Activated CD4-positive, CD25-positive, alpha-beta regulatory T cell treated with anti-CD3 and anti-CD28 coated beads, Interleukin-2, amount 50 U/mL, for 72 hours (primary cell): ENCODE measurements at places on chromosomes 7 and 10.

DNA sequence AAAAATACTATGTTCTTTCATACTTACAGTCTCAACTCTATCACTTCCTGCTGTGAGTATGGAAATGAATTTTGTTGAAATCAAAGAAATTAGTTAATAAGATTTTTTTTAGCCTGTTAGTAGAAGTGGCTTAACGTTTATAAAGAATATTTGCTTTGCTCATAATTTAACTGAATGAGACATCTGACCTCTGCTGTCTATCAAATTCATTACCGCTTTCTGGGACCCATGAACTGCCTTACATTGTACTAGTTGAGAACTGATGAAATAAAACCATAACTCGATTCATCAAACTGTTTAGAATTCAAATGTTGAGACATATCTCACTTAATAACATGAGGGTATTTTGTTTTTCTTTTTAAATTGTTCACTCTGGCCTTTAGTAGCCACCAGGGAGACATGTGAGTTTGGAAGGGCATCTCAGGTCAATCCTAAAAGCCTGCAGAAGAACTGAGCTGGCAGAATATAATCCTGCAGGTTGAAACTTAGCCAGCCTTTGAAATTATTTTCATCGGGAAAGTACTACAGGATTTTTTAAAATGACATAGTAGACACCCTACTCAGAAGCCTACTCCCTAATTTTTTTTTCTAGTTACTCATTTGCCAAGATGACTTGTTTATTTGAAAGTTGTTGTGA, 78.7 kb downstream of the KIAA1217 start:
- no peak for DNase-seq

DNA sequence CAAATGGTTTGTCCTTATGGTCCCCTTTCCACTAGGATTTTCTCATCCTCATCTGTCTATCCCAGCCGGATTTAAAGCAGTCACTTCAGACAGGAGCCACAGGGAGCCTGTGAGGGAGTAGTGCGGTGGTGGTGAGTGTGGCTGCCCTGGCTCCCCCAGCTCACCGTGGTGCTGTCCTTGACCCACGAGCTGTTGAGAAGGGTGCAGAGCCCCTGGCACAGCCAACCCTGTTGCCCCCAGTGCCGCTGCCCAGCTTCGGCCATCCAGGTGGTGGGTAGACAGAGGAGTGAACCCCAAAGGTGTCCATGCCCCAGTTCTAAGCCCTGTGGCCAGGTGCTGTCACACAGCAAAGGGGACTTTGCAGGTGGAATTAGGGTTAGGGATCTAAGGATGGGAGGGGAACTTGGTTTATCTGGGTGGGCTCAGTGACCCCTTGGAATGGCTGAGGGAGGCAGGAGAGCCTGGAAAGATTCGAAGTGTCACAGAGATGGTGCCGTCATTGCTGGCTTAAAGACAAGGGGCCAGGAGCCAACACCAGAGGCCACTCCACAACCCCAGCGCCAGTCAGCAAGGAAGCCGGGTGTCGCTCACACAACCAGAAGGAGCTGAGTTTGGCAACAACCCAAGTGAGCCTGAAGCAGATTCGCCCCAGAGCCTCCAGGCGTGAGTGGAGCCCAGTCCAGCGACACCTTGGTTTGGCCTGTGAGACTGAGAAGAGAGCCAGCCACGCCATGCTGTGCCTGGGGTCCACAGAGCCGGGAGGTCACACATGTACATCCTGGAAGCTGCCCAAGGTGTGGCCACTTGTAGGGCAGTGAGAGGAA, 142.4 kb downstream of the ADCY1 start:
- peak; percentile 23 for DNase-seq

GRCh38 chr7:98831641-98832221, 38.1 kb downstream of the TMEM130 start:
- peak; percentile 51 for DNase-seq

DNA sequence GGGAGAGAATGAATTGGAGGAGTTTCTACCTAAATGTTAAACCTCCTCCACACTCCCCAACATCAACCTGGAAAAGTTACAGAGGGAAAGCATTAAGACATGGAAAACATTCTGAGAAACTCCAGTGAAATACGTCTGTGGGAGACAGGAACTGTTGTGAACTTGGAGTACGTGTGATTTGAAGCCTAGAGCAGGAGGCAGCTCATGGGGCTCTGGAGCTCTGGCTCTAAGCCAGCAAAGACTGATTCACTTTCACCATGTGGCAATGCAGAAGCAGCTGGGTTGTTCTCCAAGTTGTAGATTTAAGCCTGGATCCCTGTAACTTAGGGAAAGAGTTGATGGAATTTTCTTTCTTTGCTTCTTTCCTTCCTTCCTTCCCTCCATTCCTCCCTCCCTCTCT, 503.2 kb downstream of the NRG3 start:
- DNase-seq: no peak

GRCh38 chr10:49599546-49599945, 10.6 kb upstream of the SLC18A3 start:
- no peak for DNase-seq

- DNase-seq: peak; percentile 61
Measured at GRCh38 chr7:150322114-150322832, 882 bp upstream of the LRRC61 start.

- no peak for DNase-seq
Measured at GRCh38 chr10:71223347-71224058, 11.1 kb downstream of the UNC5B start.

- no peak for DNase-seq
Measured at GRCh38 chr10:58755340-58755610, 242.6 kb downstream of the BICC1 start.

- no peak for DNase-seq
Measured at GRCh38 chr10:88608780-88609179, 22.2 kb downstream of the LIPJ start.

- DNase-seq: no peak
Measured at GRCh38 chr10:72687035-72687434, 4.9 kb upstream of the MCU start.

DNA sequence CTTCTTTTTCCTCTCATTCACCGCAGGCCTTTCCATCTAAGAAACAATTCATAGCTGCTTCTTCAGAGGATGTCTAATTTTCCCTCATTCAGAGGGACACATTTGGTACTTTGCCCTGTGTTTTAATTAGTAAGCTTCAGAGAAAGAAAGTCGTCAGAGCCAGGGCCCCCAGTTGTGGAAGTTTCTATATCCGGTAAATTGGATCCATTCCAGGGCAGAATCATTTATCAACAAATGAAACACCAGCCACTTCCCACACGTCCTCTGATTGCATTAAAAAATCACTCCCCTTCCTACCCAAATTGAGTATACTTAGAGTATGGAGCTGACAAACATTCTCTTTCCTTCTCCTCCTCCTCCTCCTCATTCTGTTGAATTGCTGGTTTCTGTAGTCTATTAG, 205.8 kb upstream of the HDAC9 start:
- no peak for DNase-seq

DNA sequence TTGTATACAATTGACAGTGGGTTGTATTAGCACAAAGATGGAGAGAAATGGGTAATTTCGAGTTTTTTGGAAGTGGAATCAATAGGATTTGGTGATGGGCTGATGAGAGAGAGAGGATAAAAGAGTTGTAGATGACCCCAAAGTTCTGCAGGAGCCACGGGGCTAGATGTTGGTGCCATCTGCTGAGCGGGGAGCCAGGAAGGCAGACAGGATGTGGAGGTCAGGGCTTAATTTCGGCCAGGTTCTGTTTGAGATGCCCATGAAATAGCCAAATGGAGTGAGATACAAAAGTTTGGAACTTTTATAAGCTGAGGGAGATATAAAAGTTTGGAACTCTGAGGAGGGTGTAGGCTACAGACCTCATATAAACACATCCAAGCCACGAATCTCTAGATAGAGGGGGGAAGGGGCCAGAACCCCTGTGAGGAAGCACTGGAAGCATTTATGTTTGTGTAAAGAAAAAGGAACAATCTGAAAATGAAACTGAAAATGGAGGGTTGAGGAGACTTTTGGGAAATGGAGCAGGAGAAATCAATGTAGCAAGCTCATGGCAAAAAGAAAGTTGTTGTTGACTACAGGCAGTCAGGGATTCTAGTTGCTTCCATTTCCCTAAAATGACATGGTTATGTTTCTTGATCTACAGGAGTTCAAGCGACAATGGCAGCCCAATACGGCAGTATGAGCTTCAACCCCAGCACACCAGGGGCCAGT, 2.2 kb downstream of the GIMAP4 start:
- no peak for DNase-seq

DNA sequence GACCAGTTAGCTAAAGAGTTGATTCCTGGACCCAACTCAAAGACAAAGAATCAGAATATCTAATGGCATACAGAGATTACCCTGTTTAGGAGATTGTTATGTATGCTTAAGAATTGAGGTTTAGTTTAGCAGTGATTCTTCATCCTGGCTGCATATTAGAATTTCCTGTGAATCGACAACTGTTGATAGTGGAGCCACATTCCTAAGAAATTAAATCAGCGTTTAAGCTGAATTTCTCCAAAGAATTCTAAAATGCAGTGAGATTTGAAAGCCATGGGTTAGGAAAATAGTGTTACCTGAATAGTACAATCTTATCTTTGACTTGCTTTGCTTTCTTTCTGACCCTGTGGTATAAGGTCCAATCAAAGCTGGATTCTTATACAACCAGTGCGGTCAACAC, 16.4 kb upstream of the FERD3L start:
- no peak for DNase-seq

- no peak for DNase-seq
Measured at GRCh38 chr7:130850956-130851355, 116.9 kb upstream of the KLF14 start.

GRCh38 chr7:88223265-88223664, 3.4 kb upstream of the SRI start:
- DNase-seq: no peak

GRCh38 chr7:114662002-114662677, 247.5 kb downstream of the FOXP2 start:
- DNase-seq: no peak

DNA sequence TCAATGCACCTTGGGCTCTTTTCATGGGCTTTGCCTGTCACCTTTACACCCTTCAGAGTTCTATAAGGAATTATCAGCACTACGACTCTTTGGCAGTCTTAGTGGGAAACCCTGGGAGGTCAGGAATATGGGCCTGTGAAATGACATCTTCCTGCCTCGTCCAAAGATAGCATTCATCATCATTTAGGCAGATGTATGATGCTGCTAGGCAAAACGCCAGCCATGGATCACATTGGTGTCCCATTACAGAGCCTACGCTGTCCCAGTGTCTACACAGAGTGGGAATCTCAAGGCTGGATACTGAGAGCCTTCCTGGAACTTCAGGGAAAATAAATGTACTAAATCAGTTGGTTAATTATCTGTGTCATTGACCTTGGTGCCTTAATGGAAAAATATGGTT, 259.4 kb upstream of the CELF2 start:
- no peak for DNase-seq

- DNase-seq: no peak
Measured at GRCh38 chr7:143452495-143452894, 9.2 kb downstream of the TAS2R60 start.
